ENCODE measurements at places on chromosomes 1 and 21.

GRCh38 chr1:157969697-157970485, 23.6 kb upstream of the KIRREL1 start:
- no peak for DNase-seq

- no peak for DNase-seq
Measured at GRCh38 chr1:211885747-211886522, 55.4 kb upstream of the LPGAT1 start.

DNA sequence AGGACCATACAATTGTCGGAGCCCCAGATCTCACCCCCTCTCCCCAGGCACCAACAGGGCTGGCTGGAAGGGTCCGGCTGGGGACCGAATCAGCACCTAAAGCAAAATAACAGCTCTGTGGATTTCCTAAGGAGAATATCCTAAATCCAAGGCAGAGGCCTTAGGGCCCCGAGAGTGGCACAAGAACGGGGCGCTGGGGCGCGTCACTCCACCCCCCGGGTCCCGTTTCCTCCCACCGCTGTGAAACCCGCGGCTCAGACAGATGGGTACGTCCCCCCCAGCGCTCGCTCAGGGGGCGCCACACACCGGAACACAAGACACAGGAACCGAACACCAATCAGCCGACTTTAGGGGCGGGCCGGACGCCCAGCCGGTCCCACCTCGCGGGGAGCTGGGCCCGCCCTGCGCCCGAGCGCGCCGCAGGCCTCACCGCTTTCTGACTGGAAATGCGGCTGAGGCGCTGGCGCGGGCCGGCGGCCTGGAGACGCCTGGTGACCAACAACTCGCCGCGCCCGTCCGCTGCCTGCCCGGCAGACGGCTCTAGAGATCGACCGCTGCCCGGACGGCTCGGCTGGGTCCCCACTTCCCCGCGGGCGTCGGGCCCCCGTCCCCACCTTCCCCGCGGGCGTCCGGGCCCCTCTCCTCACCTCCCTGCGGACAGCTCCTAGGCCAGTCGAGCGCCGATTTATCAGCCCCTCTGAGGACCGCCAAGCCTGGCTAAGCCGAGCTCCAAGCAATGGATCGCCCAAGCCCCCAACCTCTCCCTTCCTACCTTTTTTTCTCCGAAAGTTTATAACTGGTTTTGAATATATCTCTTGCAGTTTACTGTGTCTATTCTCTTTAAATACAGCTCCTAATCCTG, at the start of gene HFM1:
TSS of gene HFM1 (minus strand) at position 687 of the 862 bp plus-strand sequence. CDS start 3,755 bp downstream, outside the sequence.
- peak; percentile 52 for DNase-seq

DNA sequence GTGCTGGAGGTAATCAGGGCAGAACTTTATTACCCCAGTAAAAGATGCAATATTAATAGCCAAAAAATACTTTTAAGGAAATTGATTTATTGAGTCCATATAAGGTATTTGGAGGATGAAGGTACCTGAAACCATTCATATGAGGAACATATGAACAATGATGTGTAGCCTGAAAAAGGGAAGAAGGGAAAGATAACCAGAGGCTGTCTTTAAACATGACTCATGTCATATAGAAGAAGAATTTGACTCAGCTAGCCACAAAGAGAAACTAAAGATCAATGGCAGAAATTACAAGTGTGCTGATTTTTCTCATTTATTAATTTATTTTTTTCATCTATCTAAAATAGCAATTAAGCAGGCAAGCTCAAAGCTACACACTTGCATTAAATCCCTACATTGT, 136.2 kb upstream of the DUSP10 start:
- DNase-seq, result no peak

DNA sequence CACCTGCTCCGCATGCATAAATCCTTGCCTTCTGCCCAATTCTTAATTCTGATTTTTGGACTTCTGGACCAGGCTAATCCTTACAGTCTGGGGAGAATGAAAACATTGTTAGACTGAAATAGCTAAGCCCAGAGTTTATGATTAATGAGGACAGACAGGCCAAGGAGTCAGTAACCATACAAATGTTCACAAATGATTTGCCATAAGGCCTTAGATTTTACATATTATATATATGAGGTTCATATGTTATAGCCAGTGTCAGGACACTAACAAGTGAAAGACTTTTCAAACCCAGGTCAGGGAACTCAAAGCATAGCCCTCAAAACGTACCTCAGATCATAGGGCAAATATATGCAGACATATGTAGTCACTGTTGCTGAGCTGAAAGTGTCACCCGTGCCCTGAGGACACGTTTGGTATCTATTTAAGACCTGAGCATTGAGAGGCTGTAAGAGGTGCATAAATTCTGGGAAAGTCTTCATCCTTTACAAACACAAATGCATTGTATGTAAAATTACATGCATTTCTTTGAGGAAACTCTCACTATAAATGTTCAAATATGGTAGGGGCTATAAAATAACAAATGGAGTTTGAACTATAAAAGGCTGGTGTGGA, 45.3 kb upstream of the FBXO28 start:
- DNase-seq, result no peak

Measured in hippocampal formation (tissue), 2 donors.